CD4-positive, alpha-beta T cell treated with Interleukin-21 for 1 hour (primary cell): ENCODE measurements at places on chromosomes 12 and 14.

DNA sequence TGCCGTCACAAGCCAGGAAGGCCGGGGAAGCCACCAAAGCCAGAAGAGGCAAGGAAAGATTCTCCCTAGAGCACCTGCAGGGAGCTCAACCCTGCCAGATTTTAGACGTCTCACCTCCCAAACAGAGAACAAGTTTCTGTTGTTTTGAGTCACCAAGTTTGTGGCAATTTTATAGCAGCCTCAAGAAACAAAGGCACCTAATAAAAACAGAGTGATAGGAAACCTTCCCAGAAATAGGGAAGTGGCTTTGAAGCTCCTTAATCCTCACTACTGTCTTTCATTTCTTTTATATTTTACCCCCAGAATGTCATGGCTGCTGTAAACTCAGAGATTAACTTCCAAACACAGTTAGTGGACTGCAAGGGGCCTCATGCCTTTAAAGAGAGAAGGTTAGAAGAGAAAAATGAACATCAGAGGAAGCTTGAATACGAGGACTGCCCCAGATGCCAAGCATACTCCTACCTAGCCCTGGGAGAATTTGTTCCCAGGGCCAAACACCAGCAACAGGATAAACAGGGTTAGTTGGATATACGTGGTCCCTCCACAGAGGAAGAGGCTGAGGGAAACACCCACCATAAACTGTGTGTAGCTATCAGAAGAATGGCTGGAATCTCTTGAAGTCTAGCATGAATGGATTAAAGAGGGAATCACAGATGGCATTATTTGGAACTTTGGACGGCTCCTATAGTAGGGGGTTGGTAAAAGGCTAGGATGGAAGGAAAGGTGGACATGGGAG is 148.3 kb downstream of the KCNA5 start:
- DNase-seq = no peak

DNA sequence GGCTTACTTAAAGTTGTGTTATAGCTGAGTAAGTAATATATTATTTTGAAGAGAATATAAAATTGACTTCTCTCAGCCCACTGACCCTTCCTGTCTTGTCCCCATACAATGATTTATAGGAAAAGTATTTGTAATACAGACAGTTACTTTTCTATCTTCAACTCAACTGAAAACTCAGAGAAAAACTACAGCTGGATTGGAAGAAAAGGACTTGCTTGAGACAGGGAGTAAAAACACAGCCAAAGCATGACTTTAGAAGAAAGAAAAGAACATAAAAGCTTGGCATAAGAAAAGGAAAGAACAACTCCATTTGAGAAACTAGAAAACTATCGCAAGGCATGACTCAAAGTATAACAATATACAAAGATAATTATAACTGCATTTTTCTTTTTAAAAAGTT is 57.5 kb downstream of the MSRB3 start:
- DNase-seq = no peak

- peak; percentile 87 for DNase-seq
Measured at GRCh38 chr14:76977793-76978720, 50.5 kb downstream of the IRF2BPL start.

DNA sequence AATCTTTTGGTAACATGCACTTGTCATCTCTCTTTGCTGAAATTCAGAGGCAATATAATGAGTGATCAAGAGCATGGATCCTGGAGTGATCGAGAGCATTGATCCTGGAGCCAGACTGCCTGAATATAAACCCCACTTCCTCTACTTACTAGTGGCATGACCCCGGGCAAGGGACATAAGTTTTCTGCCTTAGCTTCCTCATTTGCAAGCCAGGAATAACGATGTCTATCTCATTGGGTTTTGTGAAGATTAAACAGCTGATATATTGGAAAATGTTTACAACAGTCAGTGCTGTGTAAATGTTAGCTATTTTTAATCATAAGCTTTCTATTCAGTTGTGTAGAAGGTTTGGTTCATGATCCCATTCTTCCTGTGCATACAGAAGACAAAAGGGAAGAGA is 2.4 kb upstream of the CSRNP2 start:
- DNase-seq = no peak

GRCh38 chr14:104362761-104363605 is 216.6 kb upstream of the C14orf180 start:
- DNase-seq = no peak

DNA sequence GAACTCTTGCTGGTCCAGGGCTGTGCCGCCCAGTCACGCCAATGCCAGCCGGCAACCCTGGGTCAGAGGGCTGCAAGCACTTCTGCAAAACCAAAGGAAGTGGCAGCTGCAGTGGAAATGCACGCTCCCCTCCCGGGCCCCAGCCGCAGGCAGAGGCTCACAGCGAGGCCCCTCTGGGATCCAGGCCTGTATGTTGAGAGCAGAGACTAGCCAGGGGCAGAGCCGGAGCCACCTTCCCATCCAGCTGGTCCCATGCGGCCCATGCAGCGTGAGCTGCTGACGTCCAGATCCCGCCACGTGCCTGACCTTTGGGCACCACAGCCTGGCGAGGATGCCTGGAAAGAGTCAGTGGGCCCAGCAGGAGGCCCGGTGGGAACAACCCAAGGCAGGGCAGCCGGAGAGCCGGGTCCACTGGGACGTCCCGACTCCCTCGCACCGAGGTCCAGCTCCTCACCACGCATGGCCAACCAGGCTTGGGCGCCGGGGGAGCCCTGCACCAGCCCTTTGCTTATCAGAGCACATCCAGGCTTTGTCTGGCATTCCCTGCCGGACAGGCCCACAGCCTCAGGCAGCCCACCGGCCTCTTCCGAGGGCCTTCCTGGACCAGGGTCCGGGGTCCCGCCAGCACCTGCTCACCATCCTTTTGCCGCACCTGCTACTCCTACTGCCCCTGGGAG is 4.3 kb downstream of the GPR132 start:
- DNase-seq = peak; percentile 45

DNA sequence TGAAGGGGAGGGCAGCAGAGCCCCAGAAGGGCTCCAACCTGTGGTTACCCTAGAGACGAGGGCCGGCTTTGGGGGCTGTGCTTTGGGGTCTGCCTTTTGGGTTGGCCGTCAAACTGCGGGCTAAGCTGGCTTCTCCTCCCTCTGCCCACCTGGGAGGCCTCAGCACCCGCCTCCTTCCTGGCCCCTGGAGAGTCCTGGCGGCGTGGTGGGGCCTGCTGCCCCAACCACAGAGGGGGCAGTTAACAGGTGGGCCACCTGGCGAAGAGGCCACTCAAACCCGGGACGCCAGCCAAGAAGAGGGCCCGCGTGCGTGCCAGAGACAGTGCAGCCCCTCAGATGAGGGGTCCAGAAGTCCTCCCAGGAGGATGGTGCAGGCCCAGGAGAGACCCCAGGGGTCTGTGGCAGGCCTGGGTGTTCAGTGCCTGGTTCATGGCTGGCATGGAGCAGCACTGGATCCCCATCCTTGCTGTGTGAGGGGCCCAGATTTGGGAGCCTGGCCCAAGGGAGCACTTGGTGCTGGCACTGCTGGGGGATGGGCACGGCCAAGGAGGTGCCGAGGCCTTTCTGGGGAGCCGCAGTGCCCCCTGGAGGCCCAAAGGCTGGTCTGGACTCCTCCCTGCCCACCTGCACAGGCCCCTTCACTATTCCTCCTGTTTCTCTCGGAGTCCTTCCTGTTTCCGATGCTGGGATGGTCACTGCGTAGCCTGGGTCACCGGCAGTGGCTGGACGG is 48.8 kb downstream of the LRCOL1 start:
- no peak for DNase-seq

GRCh38 chr14:105499256-105500035 is 8.4 kb downstream of the TEDC1 start:
- peak; percentile 23 for DNase-seq

DNA sequence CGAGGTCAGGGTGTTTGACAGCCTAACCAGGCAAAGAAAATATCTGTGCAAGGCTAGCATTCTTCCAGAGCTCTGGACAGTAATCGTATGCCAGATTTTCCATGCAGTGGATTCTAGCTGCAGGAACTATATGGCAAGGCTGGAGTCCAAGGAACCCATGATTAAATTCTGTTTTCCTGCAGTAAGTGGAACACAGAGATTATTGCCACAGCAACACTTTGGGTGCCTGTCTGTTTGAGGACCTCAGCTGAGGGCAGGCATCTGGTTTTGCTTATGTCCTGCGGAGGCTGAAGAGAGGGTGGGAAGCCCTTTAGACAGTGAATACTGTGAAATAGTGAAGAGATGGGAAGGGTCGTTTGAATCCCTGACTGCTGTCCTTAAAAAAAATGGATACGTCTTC is 104.4 kb downstream of the DAD1 start:
- DNase-seq = no peak

DNA sequence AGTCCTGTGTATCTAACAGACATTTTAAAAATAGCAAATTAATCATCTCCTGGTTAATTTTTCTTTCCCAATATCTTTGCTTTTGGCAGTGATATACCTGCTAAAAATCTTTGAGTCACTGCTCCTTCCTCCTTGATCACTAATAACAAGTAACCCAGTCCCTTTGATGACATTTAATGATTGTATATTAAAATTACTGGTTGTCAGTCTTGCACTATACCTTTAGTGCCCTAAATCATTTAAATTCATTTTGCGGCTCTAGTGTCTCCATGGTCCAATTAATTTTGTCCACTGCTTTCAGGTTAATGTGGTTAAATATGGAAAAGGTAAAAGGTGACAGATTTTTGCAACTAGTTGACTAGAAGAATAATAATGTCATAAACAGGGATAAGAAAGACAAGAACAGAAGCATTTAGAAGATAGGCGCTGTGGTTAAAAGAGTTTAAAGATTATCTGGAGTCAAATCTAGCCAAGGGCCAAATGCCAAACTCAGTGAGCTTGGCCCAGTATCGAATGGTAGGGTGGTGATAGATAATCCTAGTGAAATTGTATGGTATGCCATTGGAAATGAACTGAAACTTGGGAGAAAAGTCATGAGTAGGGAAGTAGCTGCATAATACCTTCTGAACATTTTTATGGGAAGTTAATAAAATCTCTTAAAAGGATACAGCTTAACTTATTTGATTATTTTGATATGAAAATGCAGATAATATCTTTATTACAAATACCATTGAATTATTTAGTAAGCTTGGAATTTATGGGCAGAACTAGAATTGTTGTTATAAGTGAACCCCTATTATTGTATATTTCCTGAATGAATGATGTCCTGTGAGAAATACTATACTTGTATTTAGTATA is 115.0 kb downstream of the PCNX1 start:
- no peak for DNase-seq

- DNase-seq = no peak
Measured at GRCh38 chr14:31263485-31264133, 56.0 kb upstream of the HECTD1 start.

GRCh38 chr12:121673013-121673511 is 3.6 kb upstream of the MORN3 start:
- no peak for DNase-seq

GRCh38 chr14:62674563-62675237 is 370.6 kb downstream of the KCNH5 start:
- no peak for DNase-seq

DNA sequence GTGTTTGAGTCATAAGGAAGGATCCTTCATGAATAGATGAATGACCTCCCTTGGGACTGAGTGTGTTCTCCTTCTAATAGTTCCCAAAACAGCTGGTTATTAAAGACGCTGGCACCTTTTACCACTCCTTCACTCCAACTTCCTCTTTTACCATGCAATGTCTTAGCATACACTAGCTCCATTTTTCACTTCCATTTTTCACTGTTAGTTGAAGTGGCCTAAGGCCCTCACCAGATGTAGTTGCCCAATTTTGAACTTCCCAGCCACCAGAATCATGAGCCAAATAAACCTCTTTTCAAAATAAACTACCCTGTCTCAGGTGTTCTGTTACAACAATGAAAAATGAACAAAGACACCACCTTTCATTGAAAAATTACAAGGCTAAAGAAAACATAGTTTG is 64.7 kb downstream of the GPR65 start:
- DNase-seq = no peak

- DNase-seq = peak; percentile 11
Measured at GRCh38 chr14:37595809-37596621, 586 bp downstream of the TTC6 start.

DNA sequence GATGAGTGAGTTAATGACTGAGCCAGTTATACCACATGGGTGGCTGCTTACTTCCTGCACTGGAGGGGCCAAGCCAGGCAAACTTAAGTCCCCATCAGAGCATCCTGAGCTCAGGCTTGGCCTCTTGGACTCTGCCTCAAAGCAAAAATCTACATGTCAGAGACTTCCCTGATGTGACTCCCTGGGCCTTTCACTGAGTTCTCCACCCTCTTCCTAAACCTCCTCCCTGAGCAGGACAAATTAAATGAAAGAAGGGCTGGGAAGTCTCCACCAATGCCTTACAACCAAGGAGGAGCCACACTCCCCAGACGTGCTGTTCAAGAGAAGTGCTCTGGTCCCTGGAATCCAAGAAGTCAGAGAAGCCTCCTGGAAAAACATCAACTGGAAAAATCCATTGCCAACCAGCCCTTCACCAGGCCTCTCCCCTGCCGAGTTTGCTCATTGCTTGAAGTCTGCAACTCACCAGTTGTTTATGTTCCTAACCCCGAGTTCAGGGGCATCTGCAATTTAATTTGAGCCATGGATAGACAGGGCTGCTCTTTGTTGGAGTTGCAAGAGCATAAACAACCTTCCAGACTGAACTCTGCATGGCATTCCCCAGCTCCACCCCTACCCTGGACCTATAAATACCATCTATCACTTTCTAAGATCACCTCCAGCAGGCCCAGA is 160.5 kb downstream of the ANO2 start:
- DNase-seq = no peak

GRCh38 chr12:71392521-71393145 is 47.0 kb upstream of the LGR5 start:
- DNase-seq = peak; percentile 20

DNA sequence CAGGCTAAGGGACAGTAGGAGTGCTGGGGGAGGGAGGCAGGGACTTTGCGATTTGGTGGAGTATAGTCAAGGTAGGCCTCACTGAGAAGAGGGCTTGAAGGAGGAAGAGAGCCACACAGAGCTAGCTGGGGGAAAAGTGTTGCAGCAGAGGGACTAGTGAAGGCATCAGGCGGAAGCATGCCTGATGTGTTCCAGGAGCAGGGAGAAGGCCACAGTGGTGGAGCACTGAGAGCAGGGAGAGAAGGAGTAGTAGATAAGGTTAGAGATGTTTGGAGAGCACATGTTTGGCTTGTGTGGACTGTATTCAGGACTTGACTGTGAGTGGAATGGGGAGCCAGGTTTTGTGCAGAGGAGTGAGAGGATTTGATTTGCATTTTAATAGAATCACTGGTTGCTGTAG is 9.0 kb downstream of the FRMD6 start:
- no peak for DNase-seq

GRCh38 chr12:79983986-79984620 is 49.2 kb upstream of the PPP1R12A start:
- no peak for DNase-seq

- DNase-seq = peak; percentile 15
Measured at GRCh38 chr12:30823156-30823699, 68.5 kb upstream of the CAPRIN2 start.
